ENCODE measurements at places on chromosomes 1 and 21. TPM values are rescaled to one million over a fixed set of nuclear protein-coding genes. Genes with fewer than 3 reads are reported as not detected.

GRCh38 chr21:44831227-44831860 is 13.5 kb upstream of the SUMO3 start:
- no peaks in the 10 kb centered on the region for H3K4me1 ChIP-seq
- DNase-seq: no peak
- no peaks in the 10 kb centered on the region for H3K36me3 ChIP-seq
- H3K27ac ChIP-seq: no peak overlapping the region
- no peaks in the 10 kb centered on the region for H3K27me3 ChIP-seq

DNA sequence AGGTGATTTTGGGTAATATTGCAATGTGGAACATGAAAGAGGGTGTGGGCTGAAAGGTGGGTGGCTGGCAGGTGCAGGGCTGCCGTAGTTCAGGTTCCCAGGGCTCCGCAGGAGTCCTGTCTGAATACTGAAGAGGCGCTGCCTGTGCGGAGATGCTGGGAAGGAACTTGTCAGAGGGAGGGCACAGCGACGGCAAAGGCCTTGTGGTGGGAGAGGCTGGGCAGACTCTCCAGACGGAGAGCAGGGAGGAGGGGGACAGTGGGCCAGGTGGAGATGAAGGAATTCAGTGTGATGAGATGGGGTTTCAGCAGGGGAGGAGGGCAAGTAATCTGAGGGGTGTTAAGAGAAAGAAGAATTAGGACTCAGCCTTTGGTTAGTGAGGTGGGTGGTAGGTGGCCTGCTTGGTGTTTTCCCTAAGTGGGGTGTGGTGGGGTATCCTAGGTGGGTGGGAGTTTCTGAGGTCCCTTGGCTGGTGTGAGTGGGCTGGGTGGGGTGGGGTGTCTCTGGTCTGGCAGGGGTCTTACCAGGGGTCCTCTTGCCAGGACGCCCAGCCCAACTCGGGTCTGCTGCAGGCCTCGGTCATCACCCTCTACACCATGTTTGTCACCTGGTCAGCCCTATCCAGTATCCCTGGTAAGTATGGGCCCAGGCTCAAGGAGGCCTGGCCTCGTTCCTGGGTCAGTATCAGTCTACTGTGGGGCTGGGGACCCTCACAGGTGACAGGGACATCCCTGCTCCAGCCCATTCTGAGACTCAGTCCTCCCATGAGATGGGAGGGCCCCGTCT is 15.6 kb downstream of the SERINC2 start:
- H3K27ac ChIP-seq: no peak overlapping the region
- H3K36me3 ChIP-seq: peaks cover 81% of the 10 kb centered on the region
- DNase-seq: no peak
- H3K4me3 ChIP-seq: no peak overlapping the region
- peaks cover 28% of the 10 kb centered on the region for H3K4me1 ChIP-seq

DNA sequence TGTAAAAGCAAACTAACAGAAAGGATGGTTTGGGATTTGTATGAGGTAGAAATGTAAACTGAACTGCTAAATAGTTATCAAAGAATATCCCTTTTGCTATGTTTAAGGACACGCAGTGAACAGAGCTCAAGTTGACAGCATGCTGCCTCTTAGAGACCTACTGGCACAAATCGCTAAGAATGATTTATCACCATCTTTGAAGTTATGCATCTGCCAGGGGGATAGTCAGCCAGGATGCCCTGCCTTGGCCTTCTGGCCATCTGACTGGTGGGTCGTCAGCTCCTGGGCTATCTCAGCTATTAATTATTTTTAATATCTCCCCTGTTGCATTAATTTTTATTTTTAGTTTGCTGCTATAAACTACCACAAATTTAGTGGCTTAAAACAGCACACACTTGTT is 334.8 kb upstream of the KAZN start:
- no peak overlapping the region for H3K27ac ChIP-seq
- peaks cover 6% of the 10 kb centered on the region for H3K4me1 ChIP-seq
- no peak for DNase-seq
- H3K36me3 ChIP-seq: no peaks in the 10 kb centered on the region
- no peak overlapping the region for H3K4me3 ChIP-seq

GRCh38 chr1:240652549-240652948 is 40.6 kb upstream of the GREM2 start:
- no peaks in the 10 kb centered on the region for H3K36me3 ChIP-seq
- H3K4me1 ChIP-seq: no peaks in the 10 kb centered on the region
- no peak for DNase-seq
- H3K27me3 ChIP-seq: no peaks in the 10 kb centered on the region
- H3K4me3 ChIP-seq: no peak overlapping the region
- no peak overlapping the region for H3K27ac ChIP-seq

DNA sequence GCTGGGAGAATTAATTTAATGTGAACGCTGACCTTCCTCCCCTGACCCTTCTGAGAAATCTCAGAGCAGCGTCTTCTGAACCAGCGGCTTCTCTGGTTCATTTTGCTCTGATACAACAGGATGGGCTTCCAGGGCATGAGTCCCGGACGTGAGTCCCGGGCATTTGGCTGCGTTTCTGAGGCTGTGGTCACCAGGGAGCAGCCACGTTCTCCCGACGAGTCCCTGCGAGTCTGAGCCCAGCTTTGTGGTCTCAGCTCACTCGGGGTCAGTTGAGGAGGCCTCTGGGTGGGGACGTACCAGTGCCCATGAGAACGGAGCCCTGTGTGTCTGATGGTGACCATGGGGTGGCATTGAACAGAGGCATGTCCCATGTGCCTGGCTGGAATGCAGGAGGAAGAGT is 17.7 kb upstream of the OBSCN start:
- DNase-seq: no peak
- no peaks in the 10 kb centered on the region for H3K27me3 ChIP-seq
- H3K27ac ChIP-seq: no peak overlapping the region
- H3K36me3 ChIP-seq: no peaks in the 10 kb centered on the region
- H3K4me1 ChIP-seq: no peaks in the 10 kb centered on the region
- H3K4me3 ChIP-seq: no peak overlapping the region

GRCh38 chr1:150560576-150561253 is 11.5 kb downstream of the ADAMTSL4 start:
- no peaks in the 10 kb centered on the region for H3K36me3 ChIP-seq
- H3K4me1 ChIP-seq: peaks cover 45% of the 10 kb centered on the region
- H3K27me3 ChIP-seq: no peaks in the 10 kb centered on the region
- no peak for DNase-seq
- peak overlapping the region; percentile 43 for H3K4me3 ChIP-seq

GRCh38 chr1:182803846-182804245 is 14.3 kb downstream of the NPL start:
- no peak overlapping the region for H3K4me3 ChIP-seq
- H3K4me1 ChIP-seq: peaks cover 36% of the 10 kb centered on the region
- H3K27ac ChIP-seq: no peak overlapping the region
- peak; percentile 55 for DNase-seq
- H3K27me3 ChIP-seq: no peaks in the 10 kb centered on the region

The USP21 gene
- polyA plus RNA-seq: 9.8 TPM

The CALML6 gene
- 0.45 TPM for polyA plus RNA-seq

The CD84 gene
- not detected for polyA plus RNA-seq
